Left renal cortex interstitium (tissue), 4 donors: ENCODE measurements at places on chromosomes 4 and X.

- DNase-seq, result peak; percentile 97
Observed at GRCh38 chrX:386768-387575, at the start of gene PPP2R3B. TSS of gene PPP2R3B (minus strand) at chrX:386907. CDS start at chrX:386691, 216 bp downstream.

- no peak for DNase-seq
Observed at GRCh38 chr4:181030961-181031360, 1212.2 kb upstream of the TENM3 start.

DNA sequence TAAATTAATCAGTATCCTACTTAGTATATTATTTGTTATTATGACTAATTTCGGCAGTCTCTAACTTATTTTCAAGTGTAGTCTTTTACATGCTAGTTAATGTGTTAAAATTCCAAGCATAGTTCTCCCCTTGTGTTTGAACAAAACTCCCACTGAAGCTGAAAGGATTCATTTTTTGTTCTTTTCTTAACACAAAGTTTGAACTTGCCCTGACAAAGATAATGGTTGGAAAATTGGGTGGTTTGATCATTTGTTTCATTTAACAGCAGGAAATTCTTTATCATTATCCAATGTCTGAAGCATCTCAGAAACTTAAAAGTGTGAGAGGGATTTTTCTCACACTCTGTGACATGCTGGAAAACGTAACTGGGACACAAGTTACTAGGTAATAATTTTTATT lies 36.0 kb downstream of the INTU start:
- no peak for DNase-seq

DNA sequence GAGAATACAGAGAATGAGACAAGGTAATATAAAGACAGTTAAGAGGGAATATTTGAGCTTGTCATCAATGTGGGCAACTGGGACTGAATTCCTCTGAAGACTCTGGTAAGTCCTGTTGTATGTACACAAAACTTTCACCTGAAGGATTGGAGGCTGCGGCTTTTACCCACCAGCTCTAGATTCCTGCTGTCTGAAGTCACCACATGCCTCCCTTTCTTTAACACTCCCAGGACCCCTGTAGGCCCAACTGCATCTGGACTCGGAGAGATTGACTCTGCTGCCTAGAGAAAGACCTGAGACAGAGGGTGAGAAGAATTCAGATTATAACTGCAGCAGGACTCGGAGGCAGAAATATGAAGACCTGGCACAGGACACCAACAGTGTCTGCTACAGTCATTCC lies 1048.0 kb downstream of the PDHA2 start:
- DNase-seq, result no peak

DNA sequence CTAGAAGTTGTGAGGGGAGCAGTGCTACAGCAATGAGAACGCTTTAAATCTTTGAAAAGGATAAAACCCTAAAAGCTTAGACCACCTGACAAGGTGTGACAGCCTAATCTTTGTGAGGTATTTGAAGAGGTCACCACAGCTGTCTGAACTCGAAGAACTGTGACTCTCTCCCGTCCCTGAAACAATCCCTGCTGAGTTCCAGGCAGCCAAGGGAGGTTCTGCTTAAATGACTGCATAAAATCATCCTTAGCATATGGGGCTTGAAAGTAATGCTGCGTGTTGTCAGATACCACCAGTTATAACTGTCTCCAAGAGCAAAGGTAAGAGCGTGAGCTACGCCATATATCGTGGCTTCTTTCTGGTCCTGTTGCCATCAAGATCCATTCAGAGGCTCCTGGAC lies 696.3 kb downstream of the PCDH7 start:
- no peak for DNase-seq

DNA sequence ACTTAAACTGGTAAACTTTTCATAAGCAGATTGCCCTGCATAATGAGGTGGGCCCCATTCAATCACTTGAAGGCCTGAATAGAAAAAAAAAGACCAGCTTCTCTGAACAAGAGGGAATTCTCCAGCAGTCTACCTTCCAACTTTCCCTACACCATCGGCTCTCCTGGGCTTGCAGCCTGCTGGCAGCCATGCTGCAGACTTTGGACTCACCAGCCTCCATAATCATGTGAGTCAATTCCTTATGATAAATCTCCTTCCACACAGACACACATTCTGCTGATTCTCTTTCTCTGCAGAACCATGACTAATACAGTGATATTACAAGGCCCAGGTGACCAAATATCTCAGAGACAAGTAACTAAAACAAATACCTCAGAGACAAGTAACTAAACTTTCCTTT lies 113.8 kb upstream of the WDR17 start:
- no peak for DNase-seq

DNA sequence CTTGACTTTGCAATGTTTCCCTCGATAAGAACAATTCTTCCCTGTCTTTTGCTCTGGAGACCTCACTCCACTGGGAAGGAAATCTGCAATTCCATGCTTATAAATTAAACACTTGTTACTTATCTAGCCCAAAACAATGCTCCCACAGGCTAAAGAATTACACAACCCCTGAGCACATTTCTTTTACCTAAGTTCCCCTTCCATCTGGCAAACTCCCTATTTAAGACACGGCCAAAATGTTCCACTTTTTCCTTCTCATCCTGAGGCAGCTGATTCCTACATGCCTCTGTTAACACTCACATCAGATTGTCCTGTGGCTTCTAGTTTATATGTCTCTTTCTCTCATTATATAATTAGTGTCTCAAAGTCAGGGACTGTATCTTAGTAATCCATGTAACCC lies 211.7 kb downstream of the COX18 start:
- DNase-seq, result no peak

DNA sequence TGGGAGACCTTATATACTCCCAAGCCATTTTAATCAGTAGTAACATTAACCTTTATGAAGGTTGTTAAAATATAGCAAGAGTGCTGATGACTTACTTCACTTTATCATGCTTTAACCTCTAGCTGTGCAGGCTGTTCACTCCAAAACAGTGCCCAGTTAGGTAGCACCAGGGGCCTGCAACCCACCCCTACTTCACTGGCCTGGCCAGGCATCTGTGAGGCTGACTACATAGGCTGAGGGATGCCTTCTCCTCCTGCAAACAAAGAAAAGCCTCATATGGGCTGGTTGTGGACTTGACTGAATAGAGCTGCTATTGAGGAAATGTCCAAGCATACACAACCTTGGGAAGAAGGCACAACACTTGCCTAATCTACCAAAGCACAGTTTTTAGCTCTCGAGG lies 172.8 kb downstream of the SHROOM3 start:
- no peak for DNase-seq

GRCh38 chr4:176534566-176534965 lies 214.8 kb downstream of the SPCS3 start:
- no peak for DNase-seq

DNA sequence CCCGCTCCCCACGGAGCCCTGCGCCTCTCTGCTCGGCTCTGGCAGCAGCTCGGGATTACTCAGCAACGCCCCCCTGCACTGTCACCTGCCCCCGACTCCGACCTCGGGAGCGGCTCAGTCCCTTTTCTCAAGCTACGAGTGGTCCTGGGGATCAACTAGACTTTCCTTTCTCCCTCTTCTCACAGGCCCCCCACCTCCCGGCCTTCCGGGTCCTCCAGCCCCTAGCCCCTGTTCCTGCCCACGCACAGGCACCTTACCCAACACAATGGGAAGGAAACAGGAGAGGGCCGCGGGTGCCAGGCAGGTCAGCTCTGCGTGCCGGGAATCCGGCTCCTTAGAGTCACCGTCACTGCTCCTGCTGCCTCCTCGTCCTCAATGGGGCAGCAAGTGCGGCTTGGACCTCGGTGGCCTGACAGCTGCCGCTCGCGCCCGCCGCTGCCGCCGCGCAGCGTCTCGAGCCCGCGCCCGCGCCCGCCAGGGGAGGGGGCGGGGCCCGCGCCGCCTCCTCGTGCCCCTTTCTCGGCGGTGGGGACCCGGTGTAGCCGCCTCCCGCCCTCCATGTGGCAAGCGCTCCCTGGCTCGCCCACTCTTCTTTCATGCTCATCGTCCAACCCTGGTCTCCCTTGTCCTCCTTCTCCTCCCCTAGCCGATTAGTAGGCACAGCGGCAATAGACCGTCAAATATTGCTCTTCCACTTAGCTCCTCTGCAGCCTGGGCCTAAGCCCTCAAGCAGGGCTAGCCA lies at the start of gene RAB9B:
RAB9B (minus strand) TSS at position 455 of the 742 bp plus-strand sequence. CDS start 6,473 bp downstream, outside the sequence.
- DNase-seq, result no peak

GRCh38 chr4:150491132-150492049 lies 90.6 kb upstream of the MAB21L2 start:
- DNase-seq, result no peak

- no peak for DNase-seq
Observed at GRCh38 chrX:121322159-121322558, 274.7 kb downstream of the GLUD2 start.

DNA sequence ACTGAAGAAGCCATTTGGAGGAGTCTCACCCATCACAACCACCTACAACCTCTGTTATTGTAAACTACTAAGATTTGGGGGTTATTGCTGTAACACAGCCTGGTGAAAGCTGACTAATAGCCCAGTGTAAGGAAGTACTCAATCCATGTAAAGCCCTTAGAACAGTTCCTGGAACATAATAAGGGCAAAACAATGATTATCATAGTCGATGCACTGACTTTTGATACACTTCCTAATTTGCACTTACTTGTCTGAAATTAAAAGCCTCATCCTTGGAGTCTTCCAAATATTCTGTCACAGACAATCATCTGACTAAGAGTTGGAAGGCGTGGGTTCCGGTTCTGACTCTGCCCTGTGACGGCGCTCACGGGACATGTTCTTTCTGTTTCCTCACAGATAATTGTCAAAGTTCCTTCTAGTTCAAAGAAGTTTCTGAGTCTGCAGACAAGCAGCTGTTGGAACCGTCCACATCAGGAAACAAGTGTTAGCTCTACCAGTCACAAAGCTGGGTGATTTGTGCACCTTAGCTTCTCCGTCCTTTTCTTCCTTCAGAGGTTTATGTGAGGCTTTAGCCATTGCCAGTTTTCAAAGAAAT lies 33.4 kb upstream of the RASGEF1B start:
- DNase-seq, result peak; percentile 13

- no peak for DNase-seq
Observed at GRCh38 chrX:10015723-10016518, 48.8 kb downstream of the CLDN34 start.

GRCh38 chr4:125104616-125105015 lies 210.1 kb upstream of the FAT4 start:
- DNase-seq, result no peak

DNA sequence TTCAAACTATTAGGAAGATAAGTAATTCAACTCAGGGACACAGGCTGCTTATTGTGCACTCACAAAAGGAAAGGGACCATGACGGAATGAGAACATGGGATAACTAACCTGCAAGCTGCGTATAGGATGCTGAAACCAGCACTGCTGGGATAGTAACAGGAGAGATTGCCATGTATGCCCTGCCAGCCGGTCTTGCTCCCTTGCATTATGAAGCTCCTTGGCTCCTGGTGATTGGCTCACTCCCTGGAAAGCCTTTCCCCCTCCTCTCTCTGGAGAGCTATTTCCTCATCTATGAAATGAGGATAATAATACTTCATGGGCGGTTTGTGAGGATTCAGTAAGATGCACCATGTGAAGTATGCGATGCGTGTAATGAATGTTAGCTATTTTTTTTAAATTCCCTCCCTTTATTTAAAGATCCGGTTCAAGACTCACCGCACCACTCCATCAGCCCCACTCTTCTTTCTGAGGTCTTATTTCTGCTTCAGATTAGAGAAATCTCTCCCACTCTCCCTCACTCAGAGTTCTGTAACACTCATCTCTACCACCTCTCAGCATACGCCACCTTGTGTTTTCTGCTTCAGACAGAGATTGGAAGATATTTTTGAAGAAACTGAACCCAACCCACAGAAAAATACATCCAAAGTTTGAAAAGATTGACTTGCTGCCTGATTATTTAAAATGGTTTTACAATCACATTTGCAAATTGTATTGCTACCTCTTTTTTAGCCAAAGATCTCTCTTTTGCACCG lies 18.4 kb downstream of the MSMO1 start:
- no peak for DNase-seq

GRCh38 chr4:142369141-142369540 lies 477.0 kb downstream of the INPP4B start:
- no peak for DNase-seq
